ENCODE measurements at places on chromosomes 7 and 10.
A peak's percentile ranks its signal among the peaks of the same experiment; 100 is the strongest.

DNA sequence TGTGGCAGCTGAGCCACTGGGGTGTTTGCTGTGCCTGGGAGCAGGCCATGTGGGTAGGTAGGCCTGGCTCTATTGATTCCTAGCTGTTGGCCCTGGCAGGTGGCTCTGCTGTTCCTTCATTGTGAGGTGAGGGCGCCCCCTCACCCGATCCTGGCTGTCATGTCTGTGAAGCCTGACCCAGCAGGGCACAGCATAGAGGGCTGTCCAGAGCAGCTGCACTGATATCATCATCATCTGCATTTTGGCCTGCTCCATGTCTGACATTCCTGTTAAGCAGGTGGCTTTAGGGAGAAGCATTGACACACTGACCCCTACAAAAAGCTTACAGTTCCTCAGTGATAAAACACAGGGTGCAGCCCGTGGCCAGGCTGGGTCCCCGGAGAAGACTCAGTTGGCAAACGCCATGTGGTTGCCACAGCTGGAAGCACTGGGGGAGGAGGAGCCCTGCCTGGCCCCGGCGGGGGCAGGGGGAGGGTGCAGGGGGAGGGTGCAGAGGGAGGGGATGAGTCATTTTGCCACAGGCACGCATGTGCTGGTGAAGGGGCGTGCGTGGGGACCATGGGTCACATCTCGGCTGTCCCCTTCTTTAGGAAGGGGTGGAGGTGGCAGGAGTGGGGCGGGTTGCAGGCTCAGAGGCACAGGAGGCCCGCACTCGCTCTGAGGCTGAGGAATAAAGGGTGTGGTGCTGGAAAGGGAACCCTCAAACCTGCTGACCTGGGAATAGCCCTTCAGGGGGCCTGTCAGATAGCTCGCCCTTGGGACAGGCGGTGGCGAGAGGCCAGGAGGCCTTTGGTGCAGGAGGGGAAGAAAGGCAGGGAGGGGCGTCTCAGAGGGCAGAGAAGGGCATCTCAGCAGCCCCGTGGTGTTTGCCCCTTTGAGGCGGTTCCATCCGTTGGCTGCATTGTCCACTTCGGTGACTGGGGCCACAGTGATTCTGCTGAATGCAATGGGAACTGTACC lies 31.6 kb downstream of the IKZF1 start:
- no peak for DNase-seq

DNA sequence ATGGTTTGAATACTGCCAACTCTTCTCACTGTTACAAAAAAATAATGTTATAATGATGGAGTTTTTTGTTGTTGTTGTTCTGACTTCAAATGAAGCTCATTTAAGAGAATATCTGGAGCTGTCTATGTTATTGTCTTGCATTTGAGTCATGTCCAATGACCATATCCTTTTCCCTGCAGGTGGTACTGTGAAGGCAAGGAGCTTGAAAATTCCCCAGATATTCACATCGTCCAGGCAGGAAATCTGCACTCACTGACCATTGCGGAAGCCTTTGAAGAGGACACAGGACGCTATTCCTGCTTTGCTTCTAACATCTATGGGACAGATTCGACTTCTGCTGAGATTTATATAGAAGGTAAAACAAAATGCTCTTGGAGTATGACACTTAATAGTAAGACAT lies 33.5 kb downstream of the MYPN start:
- DNase-seq, result no peak

DNA sequence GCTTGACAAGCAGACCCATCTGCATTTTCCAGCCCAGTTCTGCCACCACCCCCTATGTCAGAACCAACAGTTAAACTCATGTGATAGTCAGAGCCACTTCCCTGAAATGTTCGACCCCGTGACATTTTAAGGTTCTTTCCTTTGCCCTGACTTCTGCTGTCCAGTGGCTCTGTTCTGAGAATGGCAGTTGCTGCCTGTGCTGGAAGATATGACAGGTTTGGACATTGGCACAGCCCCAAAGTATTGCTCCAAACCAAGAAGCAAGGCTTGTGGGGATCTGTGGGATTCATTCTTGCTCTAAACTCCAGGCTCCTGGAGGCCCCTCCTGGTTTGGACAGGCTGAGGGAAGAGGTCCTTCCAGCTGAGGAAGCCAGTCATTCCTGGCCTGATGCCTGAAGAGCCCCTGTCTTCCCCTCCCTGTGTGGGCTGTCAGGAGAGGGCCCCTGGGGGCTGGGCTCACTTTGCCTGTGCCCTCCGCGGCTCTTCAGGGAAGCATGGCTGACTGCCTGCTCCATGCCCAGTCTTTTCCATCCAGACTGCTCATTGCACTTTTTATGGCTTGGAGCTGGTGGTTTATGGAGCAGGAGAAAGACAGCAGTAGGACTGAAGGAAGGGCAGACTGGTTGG lies 138.0 kb downstream of the CDH23 start:
- no peak for DNase-seq

- DNase-seq, result no peak
Measured at GRCh38 chr10:35058686-35059085, 31.5 kb downstream of the CUL2 start.

DNA sequence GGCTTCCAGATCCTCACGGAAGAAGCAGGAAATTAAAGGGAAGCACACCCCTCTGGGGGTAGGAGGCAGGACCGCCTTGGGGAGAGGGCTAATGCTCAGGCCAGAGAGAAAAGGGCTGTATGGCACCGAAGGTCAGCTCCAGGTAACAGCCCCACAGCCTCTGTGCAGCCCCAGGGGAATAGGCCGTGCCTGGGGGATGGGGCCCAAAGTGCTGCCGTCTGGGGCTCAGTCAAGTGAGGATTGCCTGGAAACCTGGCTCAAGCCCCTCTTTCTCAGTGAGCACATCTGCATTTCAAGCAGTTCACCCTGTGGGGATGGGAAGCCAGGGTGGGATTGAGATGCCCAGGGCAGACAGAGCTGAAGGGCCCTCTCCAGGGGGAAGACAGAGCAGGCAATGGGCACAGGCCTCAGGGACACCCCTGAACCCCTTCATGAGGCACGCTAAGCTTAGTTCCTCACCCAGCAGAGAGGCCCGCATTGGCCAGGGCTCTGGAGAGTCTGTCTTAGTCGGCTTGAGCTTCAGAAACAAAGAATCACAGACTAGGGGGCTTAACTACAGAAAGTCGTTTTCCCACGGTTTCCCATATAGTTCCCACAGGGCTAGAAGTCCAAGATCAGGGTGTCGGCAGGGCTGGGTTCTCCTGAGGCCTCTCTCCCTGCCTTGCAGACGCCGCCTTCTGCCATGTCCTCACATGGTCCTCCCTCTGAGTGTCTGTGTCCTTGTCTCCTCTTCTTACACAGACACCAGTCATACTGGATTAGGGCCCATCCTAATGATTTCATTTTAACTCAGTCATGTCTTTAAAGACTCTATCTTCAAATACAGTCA lies 118.2 kb downstream of the PTPN20 start:
- DNase-seq, result no peak

- DNase-seq, result no peak
Measured at GRCh38 chr7:120725376-120726039, 132.4 kb downstream of the TSPAN12 start.

DNA sequence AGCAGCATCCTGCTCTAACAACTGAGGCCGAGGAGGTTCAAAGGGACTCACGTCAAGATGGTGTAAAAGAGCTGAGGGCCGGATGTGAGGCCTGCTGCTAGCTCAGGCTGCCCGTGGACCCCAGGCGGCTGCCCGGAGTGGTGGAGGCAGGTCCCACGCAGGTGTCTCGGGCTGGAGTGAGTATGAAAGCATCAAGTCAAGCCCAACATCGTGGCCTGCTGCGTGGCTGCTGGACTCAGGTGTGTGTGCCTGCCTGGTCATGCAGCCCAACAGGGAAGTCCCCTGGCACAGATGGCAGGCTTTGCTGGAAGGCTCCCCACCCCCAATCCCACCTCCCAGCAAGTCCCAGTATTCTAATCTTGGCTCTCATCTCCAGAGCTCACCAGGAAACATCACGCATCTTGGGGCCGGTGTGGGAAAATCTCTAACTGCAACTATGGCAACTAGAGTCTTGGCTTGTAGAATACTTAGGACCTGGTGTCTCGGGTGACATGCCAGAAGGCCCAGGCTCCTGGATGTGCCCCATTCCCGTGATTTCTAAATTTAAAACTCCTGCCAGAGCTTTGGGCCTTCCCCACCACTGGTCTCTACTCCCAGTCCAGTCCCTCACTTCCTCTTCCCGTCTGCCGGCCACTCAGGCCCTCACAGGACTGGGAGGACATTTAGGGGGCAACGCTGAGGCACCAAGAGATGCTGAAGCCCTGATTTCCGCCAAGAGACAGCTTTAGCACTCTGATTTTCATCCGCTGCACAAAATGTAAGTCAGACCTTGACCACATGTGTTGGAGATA lies 85.9 kb downstream of the PRKAG2 start:
- no peak for DNase-seq

GRCh38 chr7:2870471-2870931 lies 26.4 kb upstream of the GNA12 start:
- peak; percentile 78 for DNase-seq
